Activated CD4-positive, alpha-beta T cell treated with anti-CD3 and anti-CD28 coated beads, Interleukin-2, amount 50 U/mL, for 48 hours (primary cell): ENCODE measurements at places on chromosomes 1 and 21.

GRCh38 chr1:172449585-172450523, 6.0 kb upstream of the PIGC start:
- peak; percentile 37 for DNase-seq

DNA sequence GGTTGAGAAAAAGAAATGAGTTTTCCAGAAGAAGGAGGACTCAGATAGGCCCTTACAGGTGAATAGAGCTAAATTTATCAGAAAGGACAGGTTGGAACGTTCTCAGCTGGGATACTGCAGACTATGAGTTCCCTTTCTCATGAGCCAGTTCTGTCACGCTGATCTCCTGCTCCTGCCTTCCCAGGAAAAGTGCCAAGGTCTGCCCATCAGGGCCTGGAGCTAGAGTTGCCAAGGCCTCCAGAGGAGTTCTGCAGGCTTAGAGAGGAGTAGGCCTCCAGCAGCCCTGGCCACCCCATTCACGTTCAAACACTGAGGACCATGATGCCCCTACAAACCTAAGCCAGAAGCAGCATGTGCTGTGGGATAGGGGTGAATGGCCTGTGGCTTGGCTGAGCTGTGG, 126.8 kb upstream of the TNR start:
- DNase-seq = no peak

DNA sequence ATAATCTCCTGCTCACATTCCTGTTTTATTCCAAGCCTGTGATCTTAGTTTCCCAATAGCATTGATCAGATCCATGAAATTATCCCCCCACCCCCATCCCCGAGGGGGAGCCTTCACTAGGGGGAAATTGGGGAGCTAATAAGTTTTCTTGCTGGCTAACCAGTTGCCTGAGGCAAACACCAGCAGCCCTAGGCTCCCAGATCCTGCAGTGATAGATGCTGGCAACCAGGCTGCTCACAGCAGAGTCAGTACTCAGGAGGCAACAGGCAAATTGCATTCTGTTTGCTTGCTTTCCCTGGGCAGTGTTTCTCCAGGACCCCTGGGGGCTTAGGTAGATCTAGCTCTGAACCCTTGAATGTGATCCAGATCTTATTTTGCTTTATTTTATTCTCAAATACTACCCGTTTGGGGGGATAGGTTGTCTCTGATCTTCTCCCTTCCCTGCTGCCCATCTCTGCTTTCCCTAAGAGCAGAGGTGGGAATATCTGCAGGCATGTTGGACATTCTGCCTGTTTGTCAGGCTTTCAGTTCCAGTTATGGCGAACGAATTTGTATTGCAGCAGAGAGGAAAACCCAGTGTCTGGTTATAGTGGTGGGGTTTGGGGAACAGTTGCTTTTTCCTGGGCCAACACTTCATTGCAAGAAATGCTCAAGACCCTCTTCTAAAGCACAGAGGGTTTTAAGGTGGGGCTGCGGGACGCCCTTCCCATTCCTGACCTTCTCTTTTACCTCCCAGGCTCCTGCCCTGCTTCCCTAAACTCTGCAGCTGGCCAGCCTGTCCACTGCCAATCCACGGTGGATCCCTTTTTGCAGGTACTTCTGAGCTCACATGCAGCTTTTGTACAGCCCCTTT, 289.8 kb upstream of the PLXNA2 start:
- no peak for DNase-seq

DNA sequence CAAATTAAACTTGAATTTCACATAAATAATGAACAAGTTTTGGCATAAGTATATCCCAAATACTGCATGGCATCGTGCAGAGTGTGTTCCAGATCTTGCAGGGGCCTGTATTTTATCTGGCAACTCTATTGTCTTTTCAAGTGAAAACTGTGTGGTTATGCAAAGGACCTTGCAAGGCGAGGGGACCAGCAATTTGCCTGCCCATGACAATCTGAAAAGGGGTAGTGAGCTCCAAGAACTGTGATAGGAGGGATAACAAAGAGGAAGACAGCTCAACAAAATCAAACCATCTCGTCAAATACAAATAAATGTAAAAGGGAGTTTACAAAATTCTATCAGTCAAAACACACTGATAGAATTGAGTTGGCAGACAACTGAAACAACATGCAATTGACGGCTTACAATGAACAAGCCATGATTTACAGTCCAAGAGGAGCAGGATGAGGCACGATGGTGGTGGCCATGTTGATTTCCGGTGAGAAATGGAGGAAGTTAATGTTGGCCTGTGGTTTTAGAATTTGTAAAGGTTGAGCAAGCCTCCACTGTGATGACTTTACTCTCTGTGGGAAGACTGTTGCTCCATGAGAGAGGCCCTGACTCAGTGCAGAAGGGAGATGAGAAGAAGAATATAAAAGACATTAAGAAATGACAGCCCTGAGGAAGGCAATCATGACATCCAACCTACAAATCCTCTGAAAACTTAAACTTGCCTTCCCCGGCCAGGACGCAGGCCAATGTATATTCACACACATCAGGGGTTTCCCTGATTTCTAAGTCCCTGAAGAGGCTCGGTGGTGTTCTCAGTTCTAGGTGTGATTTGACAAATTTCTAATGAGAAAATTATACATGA, 132.2 kb downstream of the ADSS2 start:
- peak; percentile 32 for DNase-seq

DNA sequence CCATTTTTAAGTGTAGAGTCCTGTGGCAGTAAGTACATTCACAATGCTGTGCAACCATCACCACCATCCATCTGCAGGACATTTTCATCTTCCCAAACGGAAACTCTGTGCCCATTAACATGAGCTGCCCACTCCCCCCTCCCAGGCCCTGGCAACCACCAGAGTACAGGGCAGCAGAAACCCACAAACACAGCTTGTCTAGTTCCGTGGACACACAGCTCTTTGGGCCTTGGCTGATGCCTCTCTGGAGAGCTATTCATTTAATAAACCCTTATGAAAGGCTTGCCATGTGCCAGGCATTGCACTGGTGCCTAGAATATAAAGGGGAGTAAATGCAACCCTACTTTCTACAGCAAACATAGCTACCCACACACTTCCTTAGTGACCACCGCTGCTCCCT, 28.0 kb downstream of the STUM start:
- DNase-seq = no peak

GRCh38 chr1:184153731-184154130, 102.2 kb downstream of the TSEN15 start:
- DNase-seq = no peak
